Erythroblast (primary cell): ENCODE measurements at places on chromosomes 1 and 21.
A peak's percentile ranks its signal among the peaks of the same experiment; 100 is the strongest.

- no peak for DNase-seq
Measured at GRCh38 chr1:933603-933940, 9.8 kb downstream of the SAMD11 start.

DNA sequence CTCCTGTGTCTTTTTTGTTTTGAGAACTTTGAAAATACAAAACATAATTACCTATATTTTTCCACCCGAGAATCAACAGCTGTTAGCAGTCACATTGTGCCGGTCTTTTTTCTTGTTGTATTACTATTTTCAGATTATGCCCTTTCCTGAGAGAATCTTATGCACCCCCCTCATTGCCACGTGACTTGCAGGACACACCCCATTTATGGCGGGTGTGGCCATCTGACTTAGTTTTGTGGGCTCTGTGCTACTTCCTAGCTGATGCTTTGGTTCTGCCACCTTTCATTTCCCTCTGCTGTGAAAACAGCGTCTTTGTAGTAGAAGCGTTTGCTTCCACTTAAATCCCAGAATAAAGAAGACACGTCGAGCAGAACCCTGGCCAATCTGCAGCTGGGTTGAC is 82.8 kb upstream of the SOX13 start:
- DNase-seq, result no peak

GRCh38 chr1:184861755-184862336 is 107.2 kb upstream of the EDEM3 start:
- no peak for DNase-seq

DNA sequence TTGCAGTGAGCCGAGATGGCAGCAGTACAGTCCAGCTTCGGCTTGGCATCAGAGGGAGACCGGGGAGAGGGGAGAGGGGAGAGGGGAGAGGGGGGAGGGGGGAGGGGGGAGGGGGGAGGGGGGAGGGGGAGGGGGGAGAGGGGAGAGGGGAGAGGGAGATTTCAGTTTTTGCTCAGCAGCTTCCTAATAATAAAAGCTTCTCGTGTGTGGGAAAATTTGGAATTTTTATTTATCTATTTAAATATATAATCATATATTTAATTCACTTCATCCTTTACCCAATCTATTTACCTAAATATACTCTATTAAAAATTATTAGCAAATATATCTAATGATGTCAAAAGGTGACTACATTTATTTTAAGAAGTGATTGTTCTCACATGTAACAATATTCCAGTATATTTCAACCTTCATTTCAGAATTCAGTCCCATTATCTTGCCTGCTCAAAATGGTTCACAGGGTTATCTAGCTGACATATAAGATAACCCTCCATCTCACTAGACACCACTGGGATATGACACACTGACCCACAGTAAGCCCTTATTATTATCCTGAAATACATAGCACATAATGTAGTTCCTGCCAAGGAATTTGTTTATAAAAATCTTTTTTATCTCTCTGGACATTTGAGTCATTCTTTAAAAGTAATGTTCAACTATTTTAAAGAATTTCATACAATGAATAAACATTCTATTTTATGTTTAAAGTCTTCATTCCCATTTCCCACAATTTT is 105.9 kb downstream of the GPATCH2 start:
- DNase-seq, result no peak

DNA sequence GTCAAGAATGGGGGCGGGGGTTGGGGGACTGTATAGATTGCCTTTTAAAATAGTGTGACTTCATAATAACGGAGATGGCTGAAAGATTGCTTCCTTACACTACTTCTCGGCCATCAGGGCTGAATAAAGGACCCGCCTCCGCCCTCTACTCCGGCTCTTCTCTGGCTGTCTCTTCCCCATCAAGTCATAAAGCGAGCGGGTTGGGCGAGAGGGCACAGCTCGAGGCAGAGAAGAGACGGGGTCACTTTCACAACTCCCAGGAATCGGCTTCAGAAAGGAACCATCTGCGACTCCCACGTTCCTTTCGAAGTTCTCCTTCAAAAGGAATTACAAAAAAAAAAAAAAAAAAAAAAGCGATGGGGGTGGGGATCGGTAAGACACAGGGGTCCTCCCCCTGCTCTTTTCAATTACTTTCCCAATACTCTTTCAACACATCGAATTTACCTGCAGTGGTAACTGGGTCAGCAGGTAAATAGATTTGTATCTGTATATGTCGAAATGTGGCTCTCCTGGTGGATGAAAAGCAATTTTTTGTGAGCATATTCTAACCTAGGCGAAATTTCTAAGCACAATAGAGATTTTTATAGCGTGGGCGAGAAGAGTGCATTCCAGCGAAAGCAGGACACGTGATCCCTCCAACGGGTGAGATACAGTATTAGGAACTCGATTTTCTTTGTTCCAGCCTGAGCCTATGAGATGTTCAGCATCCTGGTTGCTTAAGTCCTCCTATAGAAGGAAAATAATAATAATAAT is 2.0 kb downstream of the LRRC7 start:
- peak; percentile 39 for DNase-seq

GRCh38 chr1:209062863-209063262 is 520.7 kb upstream of the CAMK1G start:
- no peak for DNase-seq

- DNase-seq, result no peak
Measured at GRCh38 chr21:25560891-25561290, 46.4 kb downstream of the MRPL39 start.

DNA sequence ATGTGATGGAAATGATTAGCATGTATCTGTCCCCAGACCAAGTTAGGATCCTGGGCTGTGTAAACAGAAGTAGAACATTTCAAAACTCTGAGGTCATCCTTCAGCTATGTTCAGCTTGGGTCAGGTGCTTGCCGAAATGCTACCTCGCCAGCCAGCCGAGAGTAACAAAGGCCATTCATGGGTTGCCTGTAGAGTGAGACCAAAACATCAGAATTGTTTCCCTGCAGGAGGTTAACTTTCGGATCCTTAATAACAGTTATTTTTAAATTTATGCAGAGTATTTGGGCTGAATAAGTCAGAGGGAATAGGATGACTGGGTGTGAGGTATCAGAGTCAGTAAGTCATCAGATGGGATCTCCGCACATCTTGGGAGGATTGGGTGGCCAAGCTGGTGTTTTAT is 35.6 kb downstream of the SMYD2 start:
- DNase-seq, result no peak

- no peak for DNase-seq
Measured at GRCh38 chr1:9231648-9232332, 2.8 kb upstream of the H6PD start.

- DNase-seq, result no peak
Measured at GRCh38 chr21:26388731-26389231, 184.3 kb downstream of the CYYR1 start.

GRCh38 chr1:52707927-52708655 is 9.9 kb upstream of the COA7 start:
- DNase-seq, result no peak

DNA sequence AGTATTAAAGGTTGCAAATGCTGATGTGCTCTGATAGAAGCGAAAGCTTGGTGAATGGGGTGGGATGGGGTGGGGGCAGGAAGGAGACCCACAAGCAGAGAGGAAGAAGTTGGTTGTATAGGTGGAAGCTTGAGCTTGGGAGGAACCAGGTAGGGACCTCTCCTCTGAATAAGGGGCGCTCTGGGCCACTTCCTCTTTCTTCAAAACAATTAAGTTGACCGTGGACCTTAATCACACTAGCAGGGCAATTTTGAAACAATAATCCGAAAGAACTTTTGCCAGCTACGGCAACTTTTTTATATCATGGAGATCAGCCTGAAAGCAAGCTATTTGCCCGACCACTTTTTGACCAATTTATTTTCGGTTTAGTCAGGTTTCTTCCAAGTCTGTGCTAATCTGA is 1.9 kb upstream of the DYRK1A start:
- DNase-seq, result peak; percentile 31

- DNase-seq, result no peak
Measured at GRCh38 chr1:86825319-86825718, 88.6 kb downstream of the SELENOF start.

GRCh38 chr1:110647254-110647891 is 27.4 kb downstream of the KCNA3 start:
- no peak for DNase-seq

DNA sequence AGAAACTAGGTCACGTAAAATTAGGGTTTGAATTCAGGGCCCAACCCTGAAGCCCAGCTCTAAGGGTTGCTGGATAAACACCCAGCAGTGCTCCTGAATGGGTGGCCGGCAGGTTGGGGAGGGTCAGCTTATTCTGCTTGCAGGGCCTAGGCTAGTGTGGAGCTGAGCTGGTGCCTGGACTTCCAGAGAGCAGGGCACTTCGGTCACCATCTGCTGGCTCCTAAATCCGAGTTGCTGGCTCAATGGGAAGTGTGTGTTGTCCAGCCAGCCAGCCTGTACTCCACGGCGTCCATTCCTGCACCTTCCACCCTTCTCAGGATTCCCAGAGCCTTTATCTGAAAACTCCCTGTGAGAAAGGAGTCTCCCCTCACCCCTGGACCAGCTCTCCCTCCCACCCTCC is 23.0 kb downstream of the TRIM67 start:
- DNase-seq, result no peak

DNA sequence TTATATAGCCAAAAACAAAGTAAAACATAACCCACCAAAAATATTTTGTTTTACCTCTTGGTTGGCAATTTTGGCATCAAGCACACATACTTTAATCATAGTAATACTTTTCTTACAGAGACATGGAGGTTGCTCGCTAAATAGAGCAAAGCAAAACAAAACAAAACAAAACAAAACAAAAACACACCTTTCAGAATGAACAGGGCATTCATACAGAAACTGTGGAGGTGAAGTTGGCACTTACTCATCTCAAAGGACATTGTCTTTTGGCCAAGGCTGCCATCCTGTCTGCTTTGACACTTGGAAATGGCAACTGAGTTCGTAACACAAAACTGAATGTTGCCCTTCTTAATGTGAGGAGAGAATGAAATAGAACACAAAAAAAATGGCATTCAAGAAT is 773.1 kb downstream of the USP25 start:
- no peak for DNase-seq

DNA sequence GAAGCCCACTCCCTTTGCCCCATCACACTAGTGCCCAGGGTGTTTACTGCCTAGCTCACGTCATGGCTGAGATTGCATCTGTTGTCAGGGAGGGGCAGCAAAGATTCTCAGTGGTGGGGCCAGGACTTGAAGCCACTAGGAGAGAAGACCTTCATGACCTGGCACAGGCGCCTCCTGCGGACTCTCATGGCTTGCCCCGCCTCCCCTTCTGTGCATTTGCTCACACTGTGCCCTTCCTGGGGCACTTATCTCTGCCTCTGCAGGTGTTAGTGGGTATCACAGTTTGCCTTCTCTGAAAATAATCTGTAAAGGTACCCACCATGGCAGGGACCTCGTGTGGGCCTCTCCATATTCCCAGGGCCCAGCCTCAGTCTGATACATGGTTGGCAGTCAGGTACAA is 20.1 kb downstream of the PTPRU start:
- DNase-seq, result no peak

GRCh38 chr1:209367061-209367772 is 216.3 kb upstream of the CAMK1G start:
- DNase-seq, result no peak

DNA sequence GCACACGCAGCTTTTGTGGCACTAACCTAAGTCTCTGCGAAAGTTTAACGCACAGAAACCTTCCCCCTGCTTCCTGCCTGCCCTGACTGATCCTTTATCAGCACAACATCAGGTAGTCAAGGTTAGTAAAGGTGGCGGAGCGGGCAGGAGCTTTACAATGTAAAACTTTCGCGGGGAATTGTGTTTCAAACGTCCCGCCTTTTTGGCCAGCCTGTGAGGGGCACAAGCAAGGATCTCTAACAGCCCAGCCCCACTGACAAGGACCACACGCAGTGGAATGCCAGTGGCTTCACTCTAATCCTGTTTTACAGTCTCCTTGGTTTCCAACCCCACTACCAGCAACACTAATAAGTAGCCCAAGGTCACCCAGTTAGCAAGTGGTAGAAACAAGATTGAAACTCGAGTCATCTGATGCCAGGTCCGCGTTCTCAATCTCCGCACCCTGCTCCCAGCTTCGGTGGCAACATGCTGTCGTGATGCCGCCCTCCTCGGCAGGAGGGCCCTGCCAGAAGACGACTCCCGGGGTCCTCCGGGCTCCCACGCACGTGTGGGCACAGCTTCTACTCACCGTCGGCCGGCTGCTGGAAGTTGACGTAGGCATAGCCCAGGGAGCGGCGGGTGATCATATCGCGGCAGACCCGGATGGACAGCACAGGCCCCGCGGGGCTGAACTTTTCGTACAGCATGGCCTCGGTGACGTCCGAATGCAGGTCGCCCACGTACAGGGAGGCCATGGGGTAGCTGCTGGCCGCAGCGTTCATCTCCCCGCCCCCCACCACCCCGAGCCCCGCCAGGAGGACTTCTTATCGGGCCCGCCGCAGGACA is 1.2 kb downstream of the PABPC4 start:
- DNase-seq, result peak; percentile 84

GRCh38 chr1:202680586-202681352 is 29.5 kb downstream of the SYT2 start:
- no peak for DNase-seq
